Hepatocyte (in vitro differentiated cells): ENCODE measurements at places on chromosomes 2 and 18.

DNA sequence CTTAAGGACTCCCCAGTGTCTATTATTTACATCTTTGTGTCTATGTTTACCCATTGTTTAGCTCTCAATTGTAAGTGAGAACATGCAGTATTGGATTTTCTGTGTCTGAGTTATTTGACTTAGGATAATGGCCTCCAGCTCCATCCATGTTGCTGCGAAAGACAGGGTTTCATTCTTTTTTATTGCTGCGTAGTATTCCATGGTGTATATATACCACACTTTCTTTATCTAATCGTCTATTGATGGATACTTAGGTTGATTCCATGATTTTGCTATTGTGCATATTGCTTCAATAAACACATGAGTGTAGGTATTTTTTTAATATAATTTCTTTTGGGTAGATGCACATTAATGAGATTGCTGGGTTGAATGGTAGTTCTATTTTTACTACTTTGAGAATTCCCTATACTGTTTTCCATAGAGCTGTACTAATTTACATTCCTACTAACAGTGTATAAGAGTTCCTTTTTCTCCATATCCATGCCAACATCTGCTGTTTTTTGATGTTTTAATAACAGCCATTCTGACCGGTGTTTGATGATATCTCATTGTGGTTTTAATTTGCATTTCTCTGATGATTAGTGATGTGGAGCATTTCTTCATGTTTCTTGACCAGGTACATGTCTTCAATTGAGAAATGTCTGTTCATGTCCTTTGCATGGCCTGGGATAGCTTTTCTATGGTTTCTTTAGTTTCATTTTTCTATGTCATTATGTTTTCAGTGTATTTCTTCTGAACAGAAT is 21.8 kb downstream of the MTCL1 start:
- H3K36me3 ChIP-seq, result no peaks in the 10 kb centered on the region
- H3K4me3 ChIP-seq, result no peak overlapping the region
- no peak overlapping the region for H3K27ac ChIP-seq
- DNase-seq, result no peak
- H3K27me3 ChIP-seq, result no peaks in the 10 kb centered on the region
- peaks cover 21% of the 10 kb centered on the region for H3K4me1 ChIP-seq

GRCh38 chr2:9220201-9220600 is 13.6 kb downstream of the ASAP2 start:
- H3K36me3 ChIP-seq, result peaks cover 4% of the 10 kb centered on the region
- H3K27me3 ChIP-seq, result no peaks in the 10 kb centered on the region

DNA sequence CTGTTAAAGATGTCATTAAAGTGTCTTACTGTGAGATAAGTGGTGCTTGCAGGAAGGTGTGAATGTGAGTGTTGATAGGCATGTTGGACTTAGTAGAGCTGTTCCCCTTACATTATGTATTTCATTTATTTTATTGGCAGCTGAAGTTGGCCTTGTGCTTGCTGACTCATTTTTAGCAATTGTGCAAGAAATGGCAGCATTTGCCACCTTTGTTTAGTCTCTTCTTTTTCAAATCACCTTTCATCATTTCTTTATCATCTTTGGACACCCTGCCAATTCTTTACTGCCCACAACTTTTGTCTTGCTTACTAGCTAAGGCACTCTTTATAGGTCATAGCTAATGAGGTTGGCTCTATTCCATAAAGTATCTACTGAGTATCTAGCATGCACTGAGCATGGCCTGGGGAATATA is 130.3 kb upstream of the LYPD6 start:
- no peak overlapping the region for H3K27ac ChIP-seq
- H3K27me3 ChIP-seq, result no peaks in the 10 kb centered on the region
- H3K4me1 ChIP-seq, result no peaks in the 10 kb centered on the region
- no peak overlapping the region for H3K4me3 ChIP-seq
- no peaks in the 10 kb centered on the region for H3K36me3 ChIP-seq

- H3K36me3 ChIP-seq, result no peaks in the 10 kb centered on the region
- no peaks in the 10 kb centered on the region for H3K27me3 ChIP-seq
- H3K4me3 ChIP-seq, result peak overlapping the region; percentile 11
- DNase-seq, result peak; percentile 35
These were observed 38.2 kb downstream of the ACVR1 start for GRCh38 chr2:157837851-157838441.

DNA sequence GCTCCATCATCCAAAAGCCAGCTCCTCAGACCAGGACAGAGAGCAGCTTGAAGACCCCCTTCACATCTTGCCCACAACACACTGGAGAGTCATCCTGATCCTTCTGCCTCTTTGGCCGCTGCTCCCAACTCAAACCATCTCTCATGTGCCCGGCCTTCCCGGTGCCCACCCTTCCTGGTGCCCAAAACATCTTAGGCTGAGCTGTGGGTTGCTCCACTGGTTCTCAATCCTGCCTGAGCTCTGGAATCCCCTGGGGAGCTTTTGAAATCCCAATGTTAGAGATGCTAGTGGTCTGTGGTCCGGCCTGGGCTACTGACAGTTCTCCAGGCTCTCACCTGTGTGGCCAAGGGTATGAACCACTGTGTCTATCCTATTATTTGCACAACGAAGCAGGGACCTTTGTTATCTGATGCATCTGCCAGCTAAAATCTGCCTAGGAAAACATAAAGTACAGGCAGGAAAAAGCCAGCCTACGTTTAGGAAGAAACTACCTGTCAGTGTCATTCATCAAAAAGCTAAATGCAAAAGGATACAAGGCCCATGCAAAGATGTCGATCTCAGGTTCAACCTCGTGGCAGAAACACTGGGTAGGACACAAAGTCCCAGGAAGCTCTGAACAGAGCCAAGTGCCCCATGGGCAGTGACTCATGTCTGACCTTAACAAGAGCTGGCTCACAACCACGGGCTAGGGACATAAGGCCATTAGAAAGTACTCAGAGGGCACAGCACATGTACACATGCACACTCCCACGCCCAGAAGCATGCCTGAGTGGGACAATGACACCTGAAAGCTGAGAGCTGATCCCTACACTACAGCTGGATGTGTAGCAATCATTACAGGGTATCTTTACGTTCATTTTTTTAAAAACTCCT is 30.8 kb downstream of the TBC1D8 start:
- no peaks in the 10 kb centered on the region for H3K36me3 ChIP-seq
- peak; percentile 83 for DNase-seq
- peak overlapping the region; percentile 79 for H3K27ac ChIP-seq

DNA sequence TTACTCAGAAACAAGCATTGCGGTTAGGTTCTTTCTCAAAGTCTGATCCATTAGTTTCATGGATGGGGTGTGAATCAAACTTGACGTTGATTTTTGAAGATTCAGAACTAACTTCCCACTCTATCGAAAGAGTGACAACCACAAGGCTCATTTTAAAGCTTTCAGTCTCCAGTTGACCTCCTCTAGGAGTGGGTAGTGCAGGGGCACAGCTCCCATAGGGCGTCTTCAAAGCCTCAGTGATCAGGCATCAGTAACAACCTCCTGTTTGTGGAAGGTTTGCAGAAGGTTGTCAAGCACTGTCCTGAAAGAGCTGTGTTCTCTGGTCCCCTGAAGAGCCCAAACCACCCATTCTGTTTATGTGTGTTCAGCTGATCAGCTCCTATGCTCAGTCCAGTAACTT is 10.2 kb downstream of the MTCL1 start:
- no peak for DNase-seq
- H3K4me1 ChIP-seq, result peaks cover 10% of the 10 kb centered on the region
- no peak overlapping the region for H3K4me3 ChIP-seq
- H3K27ac ChIP-seq, result no peak overlapping the region
- H3K27me3 ChIP-seq, result no peaks in the 10 kb centered on the region

DNA sequence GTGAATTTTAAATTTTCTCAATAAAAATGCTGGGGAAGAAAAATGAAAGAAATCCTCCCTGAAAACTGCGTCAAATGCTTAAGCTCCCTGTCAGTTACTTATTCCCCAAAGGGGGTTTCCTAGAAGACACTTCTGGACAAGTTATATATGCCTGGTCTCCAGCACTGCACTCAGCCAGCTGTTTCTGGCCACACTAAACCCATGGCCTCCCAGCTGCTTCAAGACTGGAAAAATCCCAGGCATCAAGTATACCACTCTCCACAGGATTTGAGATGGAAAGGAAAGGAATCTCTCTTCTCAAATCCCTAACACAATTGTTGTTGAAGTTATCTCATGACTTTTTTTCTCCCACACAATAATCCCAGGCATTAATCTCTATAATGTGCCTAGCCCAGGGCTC is 245.7 kb downstream of the NBAS start:
- no peak overlapping the region for H3K4me3 ChIP-seq
- H3K4me1 ChIP-seq, result no peaks in the 10 kb centered on the region
- DNase-seq, result no peak
- no peaks in the 10 kb centered on the region for H3K36me3 ChIP-seq

DNA sequence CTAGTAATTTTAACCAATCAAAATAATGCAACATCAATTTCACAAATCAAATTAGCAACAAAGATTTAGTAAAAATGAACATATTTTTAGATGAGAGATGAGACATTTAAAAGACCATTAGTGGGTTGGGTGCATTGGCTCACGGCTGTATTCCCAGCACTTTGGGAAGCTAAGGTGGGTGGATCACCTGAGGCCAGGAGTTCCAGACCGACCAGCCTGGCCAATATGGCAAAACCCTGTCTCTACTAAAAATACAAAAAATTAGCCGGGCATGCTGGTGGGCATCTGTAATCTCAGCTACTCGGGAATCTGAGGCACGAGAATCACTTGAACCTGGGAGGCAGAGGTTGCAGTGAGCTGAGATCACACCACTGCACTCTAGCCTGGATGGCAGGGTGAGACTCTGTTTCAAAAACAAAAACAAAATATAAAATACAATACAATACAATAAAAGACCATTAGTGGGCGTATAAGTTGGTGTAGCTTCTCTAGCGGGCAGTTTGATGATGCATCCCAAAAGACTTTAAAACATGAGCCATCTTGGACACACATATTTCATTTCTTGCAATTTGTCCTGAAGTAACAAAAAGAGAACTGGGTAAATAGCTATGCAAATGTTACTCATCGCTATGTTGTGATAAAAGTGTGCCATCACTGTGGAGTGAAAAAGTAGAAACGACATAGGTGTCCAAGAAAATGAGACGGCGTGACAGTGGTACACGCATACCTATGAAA is 101.8 kb downstream of the COL6A3 start:
- no peaks in the 10 kb centered on the region for H3K36me3 ChIP-seq
- peaks cover 26% of the 10 kb centered on the region for H3K4me1 ChIP-seq
- no peaks in the 10 kb centered on the region for H3K27me3 ChIP-seq

GRCh38 chr2:145190031-145190703 is 670.2 kb upstream of the ZEB2 start:
- no peak for DNase-seq
- no peak overlapping the region for H3K4me3 ChIP-seq
- H3K4me1 ChIP-seq, result no peaks in the 10 kb centered on the region

- no peaks in the 10 kb centered on the region for H3K27me3 ChIP-seq
- no peak overlapping the region for H3K4me3 ChIP-seq
- H3K27ac ChIP-seq, result no peak overlapping the region
- no peak for DNase-seq
- H3K36me3 ChIP-seq, result no peaks in the 10 kb centered on the region
These were observed 287.9 kb upstream of the TRIB2 start for GRCh38 chr2:12428786-12429185.

DNA sequence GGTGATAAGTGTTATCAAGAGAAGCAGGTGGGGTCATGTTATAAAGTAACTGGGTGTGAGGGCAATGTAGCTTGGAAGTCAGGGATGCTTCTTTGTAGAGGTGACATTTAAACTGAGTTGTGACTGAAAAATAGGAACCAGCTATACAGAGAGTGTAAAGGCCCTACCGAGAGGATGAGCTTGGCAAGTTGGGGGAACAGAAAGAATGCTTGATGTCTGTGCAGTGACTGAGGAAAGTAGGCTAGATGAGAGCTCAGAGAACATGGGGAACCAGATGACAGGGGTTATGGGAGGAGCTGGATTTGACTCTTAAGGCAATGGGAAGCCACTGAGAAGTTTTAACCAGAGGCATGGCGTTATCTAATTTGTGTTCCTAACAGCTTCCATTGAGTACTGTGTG is 115.3 kb downstream of the DOCK10 start:
- H3K27me3 ChIP-seq, result no peaks in the 10 kb centered on the region
- H3K27ac ChIP-seq, result no peak overlapping the region
- no peak overlapping the region for H3K4me3 ChIP-seq
- H3K4me1 ChIP-seq, result no peaks in the 10 kb centered on the region
- H3K36me3 ChIP-seq, result no peaks in the 10 kb centered on the region

DNA sequence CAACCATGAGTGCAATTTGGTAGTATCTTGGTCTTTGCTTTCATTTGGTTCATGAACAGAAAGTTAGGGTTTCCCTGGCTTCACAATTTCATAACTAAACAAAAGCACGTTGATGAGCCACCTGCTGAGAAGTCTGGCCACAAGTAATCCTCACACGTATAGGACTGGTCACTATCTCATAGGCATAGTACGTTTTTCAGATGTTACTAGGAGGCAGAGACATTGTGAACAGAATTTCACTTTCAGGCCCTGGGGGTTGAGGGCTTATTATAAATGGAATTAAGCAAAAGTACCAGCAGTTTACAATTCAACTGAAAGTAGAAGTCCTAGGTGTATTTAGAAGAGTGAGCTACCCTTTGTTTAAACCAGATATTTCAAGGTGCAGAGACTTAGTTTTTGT is 277.1 kb downstream of the ALPK2 start:
- no peak overlapping the region for H3K4me3 ChIP-seq
- H3K27me3 ChIP-seq, result no peaks in the 10 kb centered on the region
- DNase-seq, result no peak
- peaks cover 12% of the 10 kb centered on the region for H3K36me3 ChIP-seq
- no peak overlapping the region for H3K27ac ChIP-seq

DNA sequence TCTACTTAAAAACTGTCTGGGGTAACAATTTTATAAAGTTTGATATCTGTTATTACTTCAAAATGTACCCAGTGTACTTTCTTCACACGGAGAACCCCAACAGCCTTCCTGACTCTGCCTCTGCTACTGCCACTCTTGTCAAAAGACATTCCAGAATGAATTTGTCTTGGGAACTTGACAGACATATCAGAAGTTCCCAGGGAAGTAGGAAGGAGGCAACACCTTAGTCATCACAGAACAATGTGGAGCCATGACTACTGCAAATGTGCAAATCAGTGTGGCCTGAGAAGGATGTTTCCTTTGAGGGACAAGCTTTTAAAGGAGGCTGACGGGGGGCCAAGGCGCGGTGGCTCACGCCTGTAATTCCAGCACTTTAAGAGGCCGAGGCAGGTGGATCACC is 133.8 kb upstream of the RNF152 start:
- H3K27ac ChIP-seq, result no peak overlapping the region
- no peaks in the 10 kb centered on the region for H3K4me1 ChIP-seq
- H3K36me3 ChIP-seq, result no peaks in the 10 kb centered on the region
- H3K27me3 ChIP-seq, result no peaks in the 10 kb centered on the region
- no peak for DNase-seq

DNA sequence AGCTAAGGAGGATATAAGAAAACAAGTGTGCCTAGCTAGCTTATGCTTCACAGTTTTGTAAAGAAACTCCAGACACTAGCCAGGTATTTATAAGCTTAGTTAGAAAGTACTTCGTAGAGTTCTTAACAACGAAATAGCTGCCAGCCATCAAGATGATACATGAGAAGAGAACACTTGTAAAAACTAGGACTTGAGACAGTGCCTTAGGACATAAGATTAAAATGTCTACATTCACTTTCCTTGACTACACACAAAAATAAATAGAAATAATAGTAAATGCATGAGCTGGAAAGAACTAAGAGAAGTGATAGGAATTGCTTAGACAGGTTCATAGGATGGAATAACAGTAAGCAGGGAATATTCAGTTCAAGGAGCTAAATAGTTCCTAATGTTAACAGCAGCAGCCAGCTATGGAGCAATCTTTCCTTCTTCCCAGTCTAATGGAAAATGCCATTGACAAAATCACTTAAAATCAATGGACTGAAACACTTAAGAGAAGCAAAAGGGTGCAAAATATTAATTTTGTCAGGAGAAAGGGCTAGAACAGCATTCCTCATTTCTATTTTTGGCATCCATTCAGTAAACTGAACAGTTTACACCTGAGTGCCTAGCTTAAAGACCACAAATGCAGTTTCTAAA is 186.6 kb downstream of the PDE11A start:
- H3K27ac ChIP-seq, result no peak overlapping the region
- no peaks in the 10 kb centered on the region for H3K4me1 ChIP-seq
- H3K36me3 ChIP-seq, result no peaks in the 10 kb centered on the region
- H3K27me3 ChIP-seq, result no peaks in the 10 kb centered on the region
- DNase-seq, result no peak
- H3K4me3 ChIP-seq, result no peak overlapping the region
